ENCODE measurements at places on chromosomes 2 and 18.

- DNase-seq = no peak
Observed at GRCh38 chr2:201933792-201934237, 99.8 kb upstream of the FZD7 start.

- no peak for DNase-seq
Observed at GRCh38 chr2:33529771-33530481, 53.5 kb downstream of the RASGRP3 start.

- DNase-seq = no peak
Observed at GRCh38 chr2:128389388-128390086, 70.9 kb upstream of the HS6ST1 start.

DNA sequence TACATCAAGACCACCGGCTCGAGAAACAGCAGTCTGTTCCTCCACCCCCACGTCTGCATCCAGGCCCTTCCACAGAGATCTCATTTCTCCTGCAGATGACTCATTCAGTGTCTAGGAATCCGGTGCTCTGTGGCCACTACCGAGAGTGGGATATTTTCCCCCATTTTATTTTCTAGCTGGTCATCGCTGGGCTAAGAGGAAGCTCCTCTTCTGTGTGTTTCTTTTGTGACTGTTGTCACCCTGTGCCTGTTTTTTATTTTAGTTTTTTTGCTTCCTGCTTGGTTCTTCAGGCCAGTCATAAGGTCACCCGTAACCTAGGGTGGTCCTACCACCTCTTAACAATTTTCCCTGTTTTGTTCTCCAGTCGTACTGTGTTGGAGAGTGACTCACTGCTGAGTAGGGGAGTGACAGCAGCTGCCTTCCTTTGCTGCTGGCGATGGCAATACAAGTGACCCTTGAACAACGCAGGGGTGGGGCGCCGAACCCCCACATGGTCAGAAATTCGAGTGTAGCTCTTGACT is 6.7 kb downstream of the RAMP1 start:
- no peak for DNase-seq

GRCh38 chr2:18473241-18474181 is 86.9 kb downstream of the RDH14 start:
- DNase-seq = peak; percentile 13
